Diencephalon (tissue), 1 donor: ENCODE measurements at places on chromosomes 11 and 22. TPM values are rescaled to one million over a fixed set of nuclear protein-coding genes. Genes with fewer than 3 reads are reported as not detected.

Gene JHY
- 15.5 TPM for total RNA-seq

Gene BUD13
- 15.7 TPM for total RNA-seq

Gene CHRM1
- total RNA-seq = 6.5 TPM

Gene OR8G5
- total RNA-seq = not detected

Gene MUC5AC
- total RNA-seq = not detected

Gene HORMAD2
- 1.8 TPM for total RNA-seq

Gene OR51I1
- not detected for total RNA-seq

Gene OR4D5
- not detected for total RNA-seq

Gene KLHL22
- total RNA-seq = 58.8 TPM

Gene ELFN2
- 16.8 TPM for total RNA-seq

Gene OR52M1
- not detected for total RNA-seq

Gene MRPL23
- 30.0 TPM for total RNA-seq

Gene FXYD2
- total RNA-seq = 1.8 TPM

Gene SOX6
- 54.7 TPM for total RNA-seq

Gene APOL4
- 14.3 TPM for total RNA-seq

Gene POU2AF3
- 0.69 TPM for total RNA-seq

Gene CELSR1
- 4.4 TPM for total RNA-seq

Gene LBHD1
- total RNA-seq = 3.9 TPM

Gene CFL1
- total RNA-seq = 545 TPM

Gene FADS3
- 45.7 TPM for total RNA-seq

Gene GRIK4
- 8.5 TPM for total RNA-seq

Gene OVOL1
- not detected for total RNA-seq

Gene RPS25
- 702 TPM for total RNA-seq

Gene ARAP1
- total RNA-seq = 24.5 TPM

Gene C11orf87
- 90.7 TPM for total RNA-seq

Gene PRG3
- total RNA-seq = not detected

Gene KCNA4
- 31.8 TPM for total RNA-seq

Gene KCNJ1
- 0.23 TPM for total RNA-seq

Gene BCL2L13
- total RNA-seq = 41.5 TPM

Gene RCOR2
- 12.0 TPM for total RNA-seq

Gene TYR
- not detected for total RNA-seq

Gene CLMP
- total RNA-seq = 42.0 TPM

Gene IL10RA
- 3.7 TPM for total RNA-seq

Gene MYRF
- total RNA-seq = 2.8 TPM

Gene DTX4
- 52.4 TPM for total RNA-seq

Gene CHRM4
- 13.4 TPM for total RNA-seq

Gene BARX2
- 0.23 TPM for total RNA-seq

Gene APOA1
- total RNA-seq = 1.4 TPM

Gene ZNF280B
- total RNA-seq = 5.8 TPM

Gene CHST1
- 37.8 TPM for total RNA-seq

Gene TMEM121B
- total RNA-seq = 12.5 TPM
